Osteoblast (primary cell): ENCODE measurements at places on chromosomes 16 and 17.
A peak's percentile ranks its signal among the peaks of the same experiment; 100 is the strongest.

DNA sequence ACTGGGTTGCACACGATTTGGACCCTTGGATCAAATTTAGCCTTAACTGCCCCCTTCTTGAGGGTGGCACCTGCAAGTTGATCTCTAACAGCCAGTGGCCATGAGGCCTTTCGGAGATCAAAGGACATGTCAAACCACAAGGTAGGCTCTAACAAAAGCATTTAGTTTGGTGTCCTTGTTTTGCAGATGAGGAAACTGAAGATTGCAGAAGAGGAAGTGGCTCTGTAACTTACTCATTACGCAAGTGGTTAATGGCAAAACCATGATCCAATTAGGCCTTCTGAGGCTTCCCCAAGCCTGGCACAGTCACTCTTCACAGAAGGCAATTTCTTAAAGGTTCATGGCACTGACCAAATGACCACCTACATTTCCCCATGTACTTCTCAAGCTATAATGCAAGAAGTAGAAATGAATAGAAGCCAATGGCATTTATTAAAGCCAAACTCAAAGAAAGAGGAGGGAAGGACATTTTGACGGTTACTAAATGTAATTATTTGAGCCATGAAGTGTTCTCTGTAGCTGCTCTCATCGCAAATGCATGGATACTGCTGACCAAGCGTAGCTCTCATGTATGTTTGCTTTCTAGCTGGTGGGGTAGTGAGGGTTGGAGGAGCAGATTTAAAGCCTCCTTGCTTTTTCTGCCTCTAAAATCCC, 32.8 kb upstream of the ABCC12 start:
- DNase-seq: no peak

DNA sequence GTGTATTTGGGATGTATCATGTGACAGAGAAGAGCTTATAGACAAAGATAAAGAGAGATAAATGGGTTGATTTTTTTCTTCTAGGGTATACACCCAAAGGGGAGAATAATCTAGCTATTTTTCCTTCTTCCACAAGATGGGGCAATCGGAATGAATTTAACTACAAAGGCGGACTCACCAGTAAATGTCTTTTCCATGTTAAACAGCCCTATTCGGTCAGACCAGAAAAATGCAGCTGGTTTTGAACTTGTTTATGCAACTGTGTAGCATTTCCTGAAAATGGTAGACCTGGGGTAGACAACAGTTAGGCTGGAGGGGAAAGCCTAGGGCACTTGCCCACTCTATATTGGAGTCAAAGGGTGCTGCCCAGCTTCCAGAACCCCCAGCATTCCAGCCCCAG, 477.1 kb downstream of the TOX3 start:
- no peak for DNase-seq

- DNase-seq: no peak
These were observed 129.3 kb upstream of the AXIN2 start for GRCh38 chr17:65690626-65691310.

DNA sequence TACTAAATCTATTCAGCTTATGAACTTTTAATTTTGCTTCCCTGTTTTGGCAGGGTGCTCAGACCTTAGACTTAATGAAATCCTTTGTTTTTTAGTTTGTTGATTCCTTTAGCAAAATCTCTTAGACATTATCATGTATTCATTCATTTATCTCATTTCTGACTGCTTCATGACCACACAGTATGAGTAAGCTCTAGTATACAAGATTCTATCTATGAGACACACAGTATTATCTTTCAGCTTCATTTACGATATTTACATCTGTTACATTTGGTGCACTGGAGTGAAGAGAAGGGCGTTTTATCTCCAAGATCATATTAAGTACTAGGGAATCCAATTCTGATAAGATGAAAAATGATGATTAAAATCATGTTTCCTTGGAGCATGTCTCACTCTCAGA, 448.1 kb upstream of the CA10 start:
- DNase-seq: peak; percentile 13

- peak; percentile 72 for DNase-seq
These were observed 402.7 kb upstream of the TNRC6C start for GRCh38 chr17:77555741-77556291.
